ENCODE measurements at places on chromosomes 1 and 21.

DNA sequence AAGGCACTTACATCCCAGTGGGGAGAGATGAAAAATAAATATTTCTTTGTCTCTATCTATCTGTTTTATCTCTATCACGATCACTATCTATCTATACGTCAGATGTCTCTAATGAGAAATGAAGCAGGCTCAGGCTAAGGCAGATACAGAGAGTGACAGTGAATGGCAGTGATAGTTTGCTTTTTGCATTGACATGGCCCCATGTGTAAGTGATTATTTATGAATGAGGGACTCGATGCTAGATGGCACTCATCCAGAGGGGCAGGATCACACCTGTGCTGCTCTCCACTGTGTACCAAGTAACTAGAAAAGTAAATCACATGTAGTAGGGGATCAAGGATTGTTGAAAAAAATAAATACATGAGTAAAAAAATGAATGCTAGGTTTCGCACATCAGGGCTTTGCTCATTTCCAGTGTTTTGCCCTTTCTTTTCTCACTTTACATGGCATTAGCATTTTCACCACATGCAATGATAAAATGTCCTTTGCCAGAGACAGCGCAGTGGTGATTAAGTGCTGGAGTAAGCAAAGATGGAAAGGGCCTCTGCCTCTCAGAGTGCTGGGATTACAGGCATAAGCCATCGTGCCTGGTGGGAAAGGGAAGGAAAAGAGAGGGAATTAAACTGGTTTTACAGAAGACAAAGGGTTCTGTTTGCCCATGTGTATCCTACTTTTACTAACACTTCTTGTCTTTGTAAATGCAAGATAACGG is 16.5 kb downstream of the TBX19 start:
- DNase-seq, result no peak

DNA sequence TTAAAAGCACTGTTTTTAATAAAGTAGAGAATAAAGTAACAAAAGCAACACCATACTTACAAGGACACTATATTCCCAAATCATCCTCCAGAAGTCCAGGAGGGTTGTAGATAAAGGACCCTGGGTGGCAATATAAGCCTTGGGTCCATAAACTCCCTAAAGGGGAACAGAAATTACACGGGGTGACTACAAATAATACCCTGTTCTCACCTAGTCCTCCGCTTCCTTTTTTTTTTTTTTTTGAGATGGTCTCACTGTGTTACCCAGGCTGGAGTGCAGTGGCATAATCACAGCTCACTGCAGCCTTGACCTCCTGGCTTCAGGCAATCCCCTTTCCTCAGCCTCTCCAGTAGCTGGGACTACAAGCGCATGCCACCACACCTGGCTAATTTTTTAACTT is 13.1 kb downstream of the PTPN22 start:
- no peak for DNase-seq

DNA sequence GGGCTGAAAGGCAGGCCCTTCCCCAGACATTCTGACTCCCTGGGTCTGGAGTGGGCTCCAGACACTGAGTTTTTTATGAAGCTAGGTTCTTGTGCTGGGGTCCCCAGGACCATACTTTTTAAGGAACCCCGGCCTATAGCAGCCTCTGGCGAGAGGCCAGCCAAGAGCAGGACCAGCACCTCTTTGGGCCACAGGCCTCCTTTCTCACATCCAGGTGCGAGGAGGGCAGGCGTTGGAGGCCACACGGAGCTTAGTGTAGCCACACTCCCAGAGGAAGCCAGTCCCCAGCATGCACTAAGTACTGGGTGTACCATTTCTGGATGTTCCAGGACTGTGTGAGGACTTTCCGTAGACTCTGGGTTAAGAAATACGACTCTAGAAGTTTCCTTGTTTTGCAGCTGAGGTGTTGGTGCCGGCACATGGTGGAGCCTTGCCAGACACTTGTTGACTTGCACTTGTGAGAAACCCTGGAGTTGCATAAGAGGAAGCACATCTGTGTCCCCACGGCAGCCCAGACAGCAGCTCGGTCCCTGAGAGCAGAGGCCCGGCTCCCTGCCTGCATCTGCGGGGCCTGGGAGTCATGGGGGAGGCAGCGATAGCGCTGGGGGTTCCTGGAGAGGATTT is 122.2 kb upstream of the VAMP3 start:
- no peak for DNase-seq

DNA sequence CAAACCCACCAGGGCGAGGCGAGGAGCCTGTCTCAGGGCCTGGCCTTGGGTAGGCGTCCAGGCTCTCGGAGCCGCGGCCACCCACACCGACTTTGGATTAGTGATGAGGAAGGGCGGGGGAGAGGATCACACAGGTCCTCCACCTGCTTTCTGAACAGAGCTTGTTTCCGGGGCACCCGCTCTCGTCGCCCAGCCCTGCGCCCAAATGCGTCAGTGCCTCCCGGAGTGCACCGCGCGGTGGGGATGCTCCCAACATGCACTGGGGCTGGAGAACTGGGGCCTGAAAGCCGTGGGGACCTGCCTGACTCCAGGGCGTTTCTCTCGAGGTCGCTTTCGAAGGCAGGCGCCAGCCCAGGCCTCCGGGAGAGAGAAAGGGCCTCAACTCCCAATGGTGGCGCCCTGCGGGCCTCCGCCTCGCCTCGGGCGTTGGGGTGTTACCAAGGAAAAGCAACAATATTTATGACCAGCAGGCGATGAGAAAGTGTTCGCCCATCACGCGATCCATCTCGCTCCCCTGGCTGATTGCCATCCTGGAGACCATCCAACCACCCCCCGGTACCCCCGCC is 8.9 kb upstream of the LHX8 start:
- no peak for DNase-seq

- DNase-seq, result peak; percentile 14
Observed at GRCh38 chr1:55831759-55832158, 616.6 kb upstream of the USP24 start.

DNA sequence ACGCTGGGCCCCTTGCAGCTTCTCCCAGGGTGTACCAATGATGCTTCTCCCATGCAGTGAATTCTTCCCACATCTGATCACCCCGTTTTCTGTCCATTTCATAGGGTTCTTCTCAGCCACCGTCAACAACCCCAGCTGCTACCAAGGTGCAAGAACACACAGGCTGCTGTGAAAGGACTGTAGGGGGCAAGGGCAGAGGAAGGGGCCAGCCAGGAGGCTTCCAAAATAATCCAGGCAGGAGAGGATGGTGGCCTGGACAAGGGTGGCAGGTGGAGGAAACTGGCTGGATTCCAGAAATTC is 113.3 kb upstream of the WNT4 start:
- no peak for DNase-seq

- no peak for DNase-seq
Observed at GRCh38 chr1:182041615-182042014, 19.9 kb downstream of the ZNF648 start.

GRCh38 chr1:154847891-154848290 is 22.2 kb downstream of the KCNN3 start:
- DNase-seq, result no peak

DNA sequence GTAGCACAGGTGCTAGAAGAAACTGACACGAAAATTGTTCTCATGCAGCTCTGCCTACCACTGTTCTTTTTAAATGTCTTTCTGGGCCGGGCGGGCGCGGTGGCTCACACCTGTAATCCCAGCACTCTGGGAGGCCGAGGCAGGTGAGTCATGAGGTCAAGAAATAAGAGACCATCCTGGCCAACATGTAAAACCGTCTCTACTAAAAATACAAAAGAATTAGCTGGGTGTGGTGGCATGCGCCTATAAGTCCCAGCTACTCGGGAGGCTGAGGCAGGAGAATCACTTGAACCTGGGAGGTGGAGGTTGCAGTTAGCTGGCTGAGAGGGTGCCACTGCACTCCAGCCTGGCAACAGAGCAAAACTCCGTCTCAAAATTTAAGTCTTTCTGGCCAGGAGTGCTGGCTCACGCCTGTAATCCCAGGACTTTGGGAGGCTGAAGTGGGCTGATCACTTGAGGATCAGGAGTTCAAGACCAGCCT is 947 bp upstream of the RIT1 start:
- DNase-seq, result no peak

GRCh38 chr21:44324854-44325107 is 14.4 kb downstream of the CFAP410 start:
- DNase-seq, result no peak

DNA sequence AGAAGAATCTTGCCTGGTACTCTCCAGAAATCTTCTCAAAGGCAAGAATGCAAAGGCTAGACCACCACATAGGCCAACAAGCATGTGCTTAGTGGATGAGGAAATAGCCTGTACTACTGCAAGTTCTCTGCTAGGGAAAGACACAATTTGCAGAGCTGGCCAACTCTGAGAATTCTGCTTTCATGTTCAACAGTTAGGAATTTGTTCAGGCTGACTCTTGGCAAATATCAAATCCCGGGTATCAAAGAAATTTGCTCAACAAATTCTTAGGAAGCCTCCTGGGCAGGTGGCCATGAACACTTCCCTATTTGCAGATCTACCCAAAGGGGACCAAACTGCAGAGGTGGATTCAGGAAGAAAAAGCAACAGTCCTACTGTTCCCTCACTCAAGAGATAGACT is 15.0 kb upstream of the H3-3A start:
- no peak for DNase-seq

- DNase-seq, result no peak
Observed at GRCh38 chr1:60916199-60916598, 166.2 kb upstream of the NFIA start.

GRCh38 chr1:115771847-115772457 is 3.4 kb upstream of the CASQ2 start:
- peak; percentile 60 for DNase-seq

DNA sequence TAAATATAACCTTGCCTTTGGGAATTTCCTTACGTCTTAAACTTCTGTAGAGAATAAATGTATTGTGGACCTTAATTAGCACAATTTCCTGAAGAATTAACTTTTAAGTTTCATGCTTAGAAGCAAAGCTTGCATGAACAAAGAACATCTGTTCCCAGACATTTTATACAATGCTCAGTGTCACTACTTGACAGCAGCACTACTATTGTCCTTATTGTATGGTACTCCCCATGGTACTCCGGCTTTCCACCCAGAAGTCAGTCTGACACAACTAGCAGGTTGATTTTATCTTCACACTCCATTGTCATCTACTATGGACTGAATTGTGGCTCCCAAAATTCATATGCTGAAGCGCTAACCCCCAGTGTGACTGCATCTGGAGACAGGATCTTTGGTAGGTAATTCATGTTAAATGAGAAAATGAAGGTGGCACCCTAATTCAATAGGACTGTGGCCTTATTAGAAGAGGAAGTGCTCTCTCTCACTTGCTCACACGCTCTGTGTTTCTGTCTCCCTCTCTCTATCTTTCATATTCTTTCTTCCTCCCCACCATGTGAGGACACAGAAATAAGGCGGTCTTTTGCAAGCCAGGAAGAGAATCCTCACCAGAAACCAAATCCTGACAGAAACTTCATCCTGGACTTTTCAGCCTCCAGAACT is 10.7 kb upstream of the OR2B11 start:
- DNase-seq, result peak; percentile 45

- DNase-seq, result no peak
Observed at GRCh38 chr1:217717959-217718358, 86.8 kb downstream of the SPATA17 start.

DNA sequence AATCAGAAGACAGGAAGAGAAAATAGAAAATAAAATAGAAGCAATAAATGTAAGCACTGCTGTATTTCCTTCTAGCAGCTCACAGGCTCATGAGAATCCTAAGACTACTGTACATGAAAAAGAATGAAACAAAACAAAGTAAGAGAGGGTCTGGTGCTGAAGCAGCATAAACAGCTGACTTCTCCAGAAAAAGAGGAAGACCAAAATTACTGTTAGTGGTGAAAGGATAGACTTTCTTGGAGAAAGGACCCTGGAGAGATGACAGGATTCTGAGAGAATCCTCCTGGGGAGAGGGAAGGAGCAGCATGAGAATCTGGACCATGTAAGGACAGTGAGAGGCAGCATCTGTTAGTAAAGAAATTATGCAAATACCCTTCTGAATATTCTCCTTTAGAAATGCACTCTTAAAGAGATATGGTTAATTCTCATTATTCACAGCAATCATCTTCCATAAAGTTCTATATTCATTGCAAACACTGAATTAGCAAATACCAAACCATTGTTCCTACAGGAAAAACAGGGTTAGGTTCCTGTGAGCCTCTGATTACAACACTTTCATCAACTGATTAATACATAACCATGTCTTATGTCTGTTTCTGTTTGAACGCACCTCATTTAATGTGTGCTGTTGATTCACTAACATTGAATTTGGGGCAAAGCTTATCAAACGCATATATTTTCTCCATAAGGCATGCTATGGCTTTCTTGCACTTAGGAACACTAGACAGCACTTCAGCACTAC is 17.0 kb downstream of the SLC25A24 start:
- no peak for DNase-seq

- no peak for DNase-seq
Observed at GRCh38 chr1:91557039-91557690, 56.5 kb downstream of the CDC7 start.

DNA sequence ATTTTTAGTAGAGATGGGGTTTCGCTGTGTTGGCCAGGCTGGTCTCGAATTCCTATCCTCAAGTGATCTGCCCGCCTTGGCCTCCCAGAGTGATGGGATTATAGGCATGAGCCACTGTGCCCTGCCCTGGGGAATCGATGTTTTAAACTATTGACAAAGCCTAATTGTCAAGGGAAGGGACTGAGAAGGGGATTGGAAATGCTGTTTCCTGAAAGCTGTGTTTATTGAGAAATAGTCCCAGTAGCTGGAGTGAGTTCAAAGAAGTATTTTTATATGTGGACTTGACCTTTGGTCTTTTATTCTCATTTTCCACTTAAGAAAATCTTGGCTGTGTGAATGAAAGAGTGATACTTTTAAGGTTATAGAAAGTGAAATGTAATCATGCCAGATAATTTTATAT is 47.5 kb downstream of the KIF1B start:
- peak; percentile 40 for DNase-seq

DNA sequence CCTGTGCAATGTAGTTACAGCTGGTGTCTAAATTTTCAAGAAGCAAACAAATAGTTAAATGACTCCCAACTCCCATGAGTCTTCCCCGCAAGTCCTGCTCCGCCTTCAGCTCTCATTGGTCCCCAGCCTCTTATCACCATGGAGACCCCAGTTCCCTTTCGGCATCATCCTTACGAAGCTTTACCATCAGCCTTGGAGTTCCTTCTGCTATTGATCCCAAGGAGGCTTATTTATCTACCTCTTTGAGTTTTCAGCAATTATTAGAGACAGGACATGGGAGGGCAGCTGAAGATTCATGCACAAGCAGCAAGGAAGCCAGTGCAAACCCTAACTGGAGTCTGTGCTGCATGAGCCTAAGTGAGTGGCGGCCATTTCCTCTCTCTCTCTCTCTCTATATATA is 12.3 kb downstream of the KCNA2 start:
- DNase-seq, result no peak

Data from COLO829 (cell line).